Nucleus accumbens (tissue), 56 donors: ENCODE measurements at places on chromosomes 12 and 14.
A peak's percentile ranks its signal among the peaks of the same experiment; 100 is the strongest.

- no peak for DNase-seq
Observed at GRCh38 chr12:121783766-121784165, 9.7 kb downstream of the RHOF start.

DNA sequence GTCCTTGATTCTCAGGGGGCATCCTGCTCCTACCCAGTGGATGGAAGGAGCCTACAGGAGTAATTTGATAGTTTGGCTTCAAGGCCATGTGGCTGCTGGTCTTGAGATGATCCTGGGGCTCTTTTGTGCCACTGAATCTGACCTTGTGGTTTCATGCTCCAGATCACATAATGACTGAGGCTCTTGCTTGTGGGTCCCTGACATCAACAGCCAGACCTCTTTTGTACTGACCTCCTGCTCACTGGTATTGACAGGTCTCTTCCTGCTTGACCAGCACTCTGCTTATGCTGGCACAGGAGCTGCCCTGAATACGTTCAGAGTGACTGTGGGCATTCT, 23.2 kb upstream of the JPH4 start:
- DNase-seq = no peak

- no peak for DNase-seq
Observed at GRCh38 chr14:86625637-86626036, 1095.7 kb downstream of the FLRT2 start.

GRCh38 chr12:69898236-69898635, 73.2 kb downstream of the MYRFL start:
- DNase-seq = no peak

GRCh38 chr12:77064896-77065360, 441 bp downstream of the E2F7 start:
- no peak for DNase-seq

GRCh38 chr14:58280954-58281787, 17.2 kb upstream of the ARID4A start:
- no peak for DNase-seq

GRCh38 chr12:127636882-127637281, 630.1 kb upstream of the TMEM132C start:
- DNase-seq = no peak

DNA sequence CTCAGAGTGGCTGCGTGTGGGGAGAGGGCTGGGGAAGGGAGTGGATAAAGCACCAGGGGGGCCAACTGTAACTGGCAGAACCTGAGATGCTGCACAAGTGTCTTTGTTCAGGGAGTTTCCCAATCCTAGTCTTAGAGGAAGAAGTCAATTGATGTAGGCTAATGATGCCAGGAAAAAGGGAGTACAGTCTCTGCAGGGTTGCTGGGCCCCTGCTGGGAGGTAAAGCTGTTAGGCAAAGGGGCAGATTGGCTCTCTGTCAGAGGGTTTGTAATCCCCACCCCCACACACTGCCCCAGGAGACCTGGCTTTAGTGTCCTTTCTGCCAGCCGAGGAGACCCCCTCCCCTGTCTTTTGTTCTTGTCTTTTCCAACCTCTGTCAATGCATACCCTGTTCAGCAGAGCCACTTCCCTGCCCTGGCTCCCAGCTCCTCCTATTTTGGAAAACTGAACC, 178.4 kb downstream of the KCNA5 start:
- no peak for DNase-seq

DNA sequence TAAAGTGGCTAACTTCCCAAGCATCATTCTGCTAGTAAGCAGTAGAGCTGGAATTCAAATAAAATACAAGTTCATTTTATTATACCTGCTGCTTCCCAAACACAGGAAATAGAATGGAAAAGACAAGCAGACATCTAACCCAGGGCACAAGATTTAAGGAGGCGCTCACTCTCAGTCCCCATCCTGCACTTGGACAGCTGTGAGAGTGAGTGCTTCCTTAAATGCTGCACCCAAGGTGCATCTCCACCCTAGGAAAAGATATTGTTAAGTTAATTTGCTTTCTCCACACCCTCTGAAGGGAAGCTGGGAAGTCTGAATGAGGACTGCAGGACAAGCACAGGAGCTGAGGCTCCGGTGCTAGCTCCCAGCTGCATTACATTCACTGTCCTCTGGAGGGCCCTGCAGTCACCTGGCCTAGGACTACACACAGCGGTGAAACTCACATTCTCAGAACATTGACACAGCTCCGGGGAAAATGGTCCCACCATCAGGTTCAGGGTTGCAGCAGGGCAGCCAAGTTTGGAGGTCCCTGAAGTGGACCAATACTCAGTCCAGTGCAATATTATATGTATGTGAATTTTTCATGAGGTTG, 14.2 kb downstream of the HEBP1 start:
- no peak for DNase-seq

DNA sequence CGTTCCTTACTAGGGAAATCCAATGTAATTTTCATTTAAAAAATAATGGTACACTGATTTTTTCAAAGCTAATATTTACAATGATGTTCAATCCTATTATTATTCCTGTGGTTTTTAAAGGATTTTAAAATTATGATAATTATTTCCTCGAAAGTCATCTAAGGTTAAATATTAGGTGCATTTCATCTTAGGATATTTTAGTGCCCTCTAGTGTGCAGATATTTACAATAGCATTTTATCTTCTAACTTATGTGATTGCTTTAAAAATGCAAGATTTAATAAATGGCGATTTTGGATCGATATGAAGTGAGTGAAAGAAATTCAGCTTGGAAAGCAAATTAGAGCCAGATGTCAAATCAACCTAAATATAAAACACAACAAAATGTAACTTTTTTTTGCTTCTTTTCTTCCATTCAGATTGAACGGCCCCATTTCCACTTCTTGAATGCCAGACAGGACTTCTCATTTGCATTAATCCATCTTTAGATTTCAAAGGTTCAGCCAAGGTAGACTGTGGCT, 293.5 kb downstream of the SLC6A15 start:
- DNase-seq = no peak

DNA sequence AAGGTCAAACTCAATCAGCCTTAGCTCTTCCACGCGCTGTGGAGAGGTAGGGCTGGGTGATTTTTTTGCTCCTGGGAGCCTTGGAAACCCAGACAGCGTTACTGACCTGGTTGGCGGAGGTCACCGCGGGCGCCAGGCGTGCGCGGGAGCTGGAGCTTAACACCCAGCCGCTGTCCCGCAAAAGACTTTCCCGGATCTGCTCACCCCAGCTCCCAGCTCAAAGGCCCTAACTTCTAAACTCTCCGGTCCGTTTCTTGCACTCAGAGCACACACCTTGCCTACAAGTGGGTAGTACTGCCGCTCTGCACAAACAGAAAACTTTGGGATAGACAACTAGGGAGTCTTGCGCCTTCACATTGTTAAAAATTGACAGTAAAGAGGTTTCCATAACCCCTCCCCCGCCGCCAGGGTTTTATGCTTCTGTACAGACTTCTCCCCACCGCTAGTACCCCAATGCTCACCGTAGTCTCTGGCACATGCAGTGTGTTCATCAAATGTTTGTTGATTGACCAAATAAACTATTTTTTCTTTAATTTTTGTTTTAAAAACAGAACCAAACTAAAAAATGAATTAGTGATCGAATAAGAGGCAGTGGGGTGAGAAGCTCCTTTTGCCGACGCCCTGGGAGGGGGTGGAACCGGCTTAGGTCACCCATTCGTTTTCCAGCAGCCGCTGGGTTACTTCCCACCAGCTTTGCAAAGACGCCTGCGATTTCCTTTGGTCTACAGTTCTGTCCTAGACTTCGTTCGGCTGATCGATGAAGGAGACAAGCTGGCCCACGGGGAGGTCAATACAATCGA, 12.7 kb upstream of the TBX3 start:
- no peak for DNase-seq

- DNase-seq = no peak
Observed at GRCh38 chr14:90060965-90061684, 669 bp upstream of the KCNK13 start.

DNA sequence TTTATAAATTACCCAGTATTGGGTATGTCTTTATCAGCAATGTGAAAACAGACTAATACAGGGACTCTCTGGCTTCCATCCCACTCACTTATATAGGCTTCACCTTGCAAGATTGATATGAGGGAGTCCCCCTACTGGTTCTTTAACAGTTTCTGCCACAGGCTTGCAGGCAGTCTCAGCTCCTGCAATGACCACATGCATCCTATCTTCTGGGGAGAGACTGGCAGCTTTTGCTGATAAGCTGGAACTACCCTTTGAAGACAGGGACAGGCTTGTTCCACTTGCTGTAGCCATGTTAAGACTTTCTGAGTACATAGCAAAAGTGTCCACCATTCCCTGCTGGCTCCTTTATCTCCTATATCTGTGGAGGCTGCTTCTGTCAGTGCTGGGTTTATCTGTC, 531.7 kb upstream of the FLRT2 start:
- DNase-seq = no peak

GRCh38 chr12:107344035-107344808, 250.9 kb upstream of the CRY1 start:
- DNase-seq = no peak

- DNase-seq = no peak
Observed at GRCh38 chr12:104458694-104459367, 2.1 kb downstream of the CHST11 start.

DNA sequence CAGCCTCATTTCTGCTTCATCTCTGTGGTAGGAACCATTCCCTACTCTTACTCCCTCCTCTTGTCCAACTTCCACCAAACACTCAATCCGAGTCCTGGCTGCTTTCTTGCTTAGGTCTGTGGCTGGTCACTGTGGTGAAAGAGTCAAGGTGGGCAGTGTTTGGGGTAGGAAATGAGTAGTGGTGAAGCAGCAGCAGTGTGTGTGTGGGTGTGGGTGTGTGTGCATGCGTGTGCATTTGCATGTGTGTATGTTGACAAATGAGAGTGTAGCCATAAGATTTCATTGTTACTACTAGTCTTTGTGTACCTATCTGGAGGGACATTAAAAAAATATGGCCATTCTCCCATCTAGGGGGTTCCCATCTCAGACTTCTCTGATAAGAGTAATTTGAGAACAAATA, 78.6 kb upstream of the SCN8A start:
- no peak for DNase-seq

- DNase-seq = peak; percentile 47
Observed at GRCh38 chr12:109715310-109716091, 1.9 kb downstream of the FAM222A start.

DNA sequence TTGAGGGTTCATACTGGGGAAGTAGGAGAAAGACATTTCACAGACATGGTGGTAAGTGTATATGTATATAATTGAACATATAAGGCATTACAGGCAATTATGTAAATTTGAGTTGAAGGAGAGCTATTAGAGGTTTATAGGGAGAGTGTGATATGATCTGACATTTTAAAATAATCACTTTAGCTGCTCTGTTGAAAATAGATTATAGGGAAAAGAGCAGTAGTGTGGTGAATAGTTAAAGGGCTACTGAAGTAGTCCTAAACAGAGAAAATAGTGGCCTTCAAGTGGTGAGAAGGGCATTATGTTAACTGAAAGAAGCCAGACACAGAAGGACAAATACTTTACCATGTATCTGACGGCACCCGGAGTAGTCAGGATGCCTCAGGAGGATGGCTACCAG, 234.2 kb downstream of the SLC41A2 start:
- no peak for DNase-seq

DNA sequence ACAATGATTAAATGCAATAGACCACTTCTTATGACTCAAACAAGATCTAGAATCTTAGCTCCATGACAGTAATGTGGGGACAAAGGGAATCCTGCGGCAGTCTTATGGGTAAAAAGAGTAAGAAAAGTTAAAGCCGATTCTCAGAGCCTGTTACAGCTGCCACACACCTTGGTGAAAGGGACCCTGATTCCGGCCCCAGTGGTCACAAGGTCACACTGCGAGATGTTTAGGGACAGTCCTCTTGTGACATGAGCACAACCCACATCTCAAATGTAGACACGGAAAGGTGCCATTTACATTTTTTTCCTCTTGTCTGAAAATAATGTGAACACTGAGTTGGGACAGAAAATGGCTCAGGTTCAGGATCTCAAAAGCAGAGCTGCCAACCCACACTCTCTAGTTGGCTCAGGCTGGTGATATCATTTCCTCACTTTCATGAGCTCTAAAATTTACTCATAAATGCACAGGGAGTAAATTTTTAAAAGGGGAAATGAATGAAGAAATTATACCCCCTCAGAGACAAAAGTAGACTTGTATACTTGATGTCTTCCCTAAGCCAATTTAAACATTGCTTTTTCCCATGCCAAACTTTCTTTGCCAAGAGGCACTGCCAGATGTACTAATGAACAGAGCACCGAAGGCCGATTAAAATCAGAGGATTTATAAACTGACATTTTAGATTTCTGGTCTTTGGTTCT, 113.1 kb upstream of the OVCH1 start:
- DNase-seq = no peak

GRCh38 chr12:45216983-45217485, 1.1 kb downstream of the ANO6 start:
- no peak for DNase-seq
